ENCODE measurements at places on chromosomes 7 and 10.

DNA sequence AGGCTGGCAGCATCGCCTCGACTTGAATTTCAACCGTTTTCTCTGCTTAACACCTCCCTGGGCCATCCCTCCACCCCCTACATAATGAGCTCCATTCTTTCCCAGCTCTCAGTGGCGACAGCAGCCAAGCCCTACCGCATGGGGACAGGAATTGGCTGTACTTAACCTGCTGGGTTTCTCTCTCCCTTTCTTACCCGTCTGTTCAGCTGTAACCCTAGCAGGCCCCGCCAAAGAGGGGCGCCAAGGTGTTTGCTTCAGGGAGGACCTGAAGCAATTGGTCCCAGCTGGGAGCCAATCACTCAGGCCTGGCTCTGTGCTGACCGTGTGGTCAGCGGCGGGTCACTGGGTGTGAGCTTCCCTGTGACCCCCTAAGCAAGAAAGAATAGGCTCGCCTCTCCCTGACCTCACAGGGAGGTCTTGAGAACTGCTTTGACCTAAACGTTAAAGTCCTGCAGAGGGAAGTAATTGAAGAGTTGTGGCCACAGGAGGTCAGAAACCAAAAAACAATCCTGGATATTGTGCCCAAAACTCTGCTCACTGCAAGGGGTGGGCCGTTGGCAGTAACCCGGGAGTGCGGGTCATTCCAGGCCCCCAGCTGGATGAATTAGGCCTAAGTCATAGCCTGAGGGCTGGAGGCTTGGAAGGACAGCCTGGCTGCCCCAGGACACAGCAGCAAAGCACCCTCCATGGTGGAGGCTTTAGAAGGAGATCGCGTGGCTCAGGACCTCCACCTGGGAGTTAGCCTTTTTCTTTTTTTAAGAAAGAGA, 114.6 kb downstream of the ITIH5 start:
- no peak for DNase-seq

DNA sequence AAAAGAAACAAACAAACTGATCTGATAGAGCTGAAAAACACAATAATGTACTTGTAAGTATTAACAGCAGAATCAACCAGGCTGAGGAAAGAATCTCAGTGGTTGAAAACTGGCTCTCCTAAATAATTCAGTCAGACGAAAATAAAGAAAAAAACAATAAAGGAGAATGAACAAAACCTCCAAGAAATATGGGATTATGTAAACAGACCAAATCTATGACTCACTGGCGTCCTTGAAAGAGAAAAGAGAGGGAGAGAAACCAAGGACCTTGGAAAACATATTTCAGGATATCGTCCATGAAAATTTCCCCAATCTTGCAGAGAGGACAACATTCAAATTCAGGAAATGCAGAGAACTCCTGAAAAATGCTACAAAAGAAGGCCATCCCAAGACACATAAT, 62.9 kb downstream of the FBXL13 start:
- DNase-seq = no peak

- no peak for DNase-seq
These were observed 29.4 kb upstream of the PCGF5 start for GRCh38 chr10:91190876-91191583.

DNA sequence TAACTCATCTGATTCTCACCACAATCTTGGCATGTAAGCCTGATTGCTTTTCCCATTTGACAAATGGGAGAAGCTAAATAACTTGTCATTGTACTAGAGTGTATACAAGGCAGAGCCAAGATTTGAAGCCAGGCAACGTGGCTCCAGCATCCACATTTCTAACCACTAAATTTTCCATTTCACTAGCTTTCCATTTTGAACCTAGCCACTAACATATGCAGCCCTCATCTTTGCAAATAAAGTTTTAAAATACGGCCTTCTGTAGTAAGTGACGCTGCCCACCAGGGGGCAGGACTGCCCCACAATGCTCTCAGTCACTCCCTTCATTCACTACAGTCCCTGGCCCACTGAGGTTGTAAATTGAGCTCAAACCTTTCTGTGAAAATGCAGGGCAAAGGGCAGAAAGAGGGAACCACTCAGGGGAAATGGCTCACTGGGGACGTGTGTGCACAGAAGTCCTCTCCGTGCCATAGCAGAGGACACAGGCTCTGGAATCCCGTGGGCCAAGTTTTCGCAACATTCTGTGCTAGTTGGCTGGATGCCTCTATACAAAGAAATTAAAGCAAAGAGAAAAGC, 315.7 kb downstream of the TNS3 start:
- DNase-seq = peak; percentile 68

DNA sequence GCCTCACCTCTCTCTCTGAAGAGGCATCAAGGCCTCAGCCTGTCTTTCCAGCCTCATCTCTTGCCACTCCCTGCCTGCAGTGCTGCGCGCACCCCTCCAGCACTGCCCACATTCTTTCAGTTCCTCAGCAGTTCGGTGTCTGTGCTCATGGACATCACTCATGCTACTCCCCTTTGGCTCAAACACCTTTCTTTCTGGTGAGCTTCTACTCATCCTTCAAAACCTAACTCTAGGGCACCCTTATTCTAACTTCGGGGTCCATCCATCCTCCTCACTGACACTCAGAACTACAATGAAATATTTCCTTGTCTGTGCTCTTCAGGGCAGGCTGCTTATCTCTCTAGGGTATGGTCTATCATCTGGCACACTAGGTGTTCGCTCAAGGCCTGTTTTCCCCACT, 169.9 kb upstream of the BMPER start:
- no peak for DNase-seq

- DNase-seq = no peak
These were observed 415.5 kb upstream of the SORCS1 start for GRCh38 chr10:107579970-107580369.

GRCh38 chr7:756928-757560, 30.0 kb upstream of the PRKAR1B start:
- DNase-seq = no peak

DNA sequence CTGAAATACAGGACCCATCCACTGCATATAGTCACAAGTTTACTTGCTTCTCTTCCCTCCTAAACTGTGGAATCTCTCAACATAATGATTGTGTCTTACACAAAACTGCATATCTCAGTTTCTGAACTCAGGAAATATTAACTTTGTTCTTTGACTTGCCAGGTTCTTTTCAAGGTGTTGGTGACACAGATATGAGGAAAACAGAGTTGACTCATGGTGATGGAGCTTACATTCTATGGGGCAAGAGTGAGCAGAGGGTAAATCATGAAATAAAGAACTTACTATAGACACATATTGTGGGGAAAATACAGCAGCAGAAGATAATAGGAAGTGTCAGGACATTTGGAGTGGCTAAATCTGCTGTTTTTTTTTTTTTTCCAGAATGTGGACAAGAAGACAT, 72.5 kb upstream of the IGFBP3 start:
- DNase-seq = no peak

DNA sequence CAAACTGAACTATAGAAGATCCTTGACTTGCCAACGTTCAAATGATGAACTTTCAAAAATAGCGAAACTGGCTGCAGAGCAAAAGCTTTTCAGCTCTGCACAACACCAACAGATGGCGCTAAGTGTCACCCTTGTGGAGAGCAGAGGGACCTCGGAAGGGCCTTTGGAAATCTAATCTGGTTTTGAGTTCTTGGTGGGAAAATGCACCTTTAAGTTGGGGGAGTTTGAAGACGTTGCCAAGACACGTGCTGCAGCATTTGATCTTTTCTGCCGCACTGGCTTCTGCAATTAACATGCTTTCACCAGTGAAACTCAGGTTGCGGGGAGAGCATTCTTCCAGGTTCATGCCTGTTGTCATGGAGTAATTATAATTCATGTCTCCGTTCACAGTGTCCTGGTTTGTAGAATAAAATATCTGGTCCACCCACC, 26.3 kb upstream of the WDR11 start:
- no peak for DNase-seq

- no peak for DNase-seq
These were observed 123.3 kb downstream of the CDH23 start for GRCh38 chr10:71520042-71520441.

- no peak for DNase-seq
These were observed 233.0 kb downstream of the ADARB2 start for GRCh38 chr10:1504286-1504685.

DNA sequence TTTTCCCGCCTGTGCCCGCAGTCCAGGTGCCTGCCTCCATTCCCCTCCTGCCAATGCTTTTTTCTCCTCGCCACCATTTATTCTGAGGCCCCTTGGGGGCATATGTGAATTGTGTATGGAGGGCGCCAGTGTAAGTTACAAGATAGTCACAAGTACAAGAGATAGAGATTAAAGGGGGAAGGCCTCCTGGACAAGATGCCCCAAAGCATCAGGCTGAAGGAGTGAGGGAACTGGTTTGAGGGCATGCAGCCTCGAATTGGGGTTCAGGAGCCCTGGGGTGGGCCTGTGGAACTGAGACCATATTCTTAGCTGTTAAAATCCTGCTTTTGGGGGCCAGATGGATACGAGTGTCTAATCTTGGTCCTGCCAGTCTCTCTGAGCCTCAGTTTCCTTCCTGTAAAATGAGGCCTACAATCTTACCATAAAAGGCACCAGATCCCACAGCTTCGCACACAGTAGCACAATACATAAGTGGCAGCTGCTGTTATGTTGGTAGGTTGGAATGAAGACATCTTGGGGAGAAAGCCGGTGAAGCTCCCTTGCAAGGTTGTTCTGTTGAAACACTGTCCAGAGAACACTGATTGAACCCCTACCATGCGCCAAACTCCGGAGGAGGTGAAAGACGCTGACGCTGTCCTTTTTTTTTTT, 545 bp upstream of the COMTD1 start:
- no peak for DNase-seq

DNA sequence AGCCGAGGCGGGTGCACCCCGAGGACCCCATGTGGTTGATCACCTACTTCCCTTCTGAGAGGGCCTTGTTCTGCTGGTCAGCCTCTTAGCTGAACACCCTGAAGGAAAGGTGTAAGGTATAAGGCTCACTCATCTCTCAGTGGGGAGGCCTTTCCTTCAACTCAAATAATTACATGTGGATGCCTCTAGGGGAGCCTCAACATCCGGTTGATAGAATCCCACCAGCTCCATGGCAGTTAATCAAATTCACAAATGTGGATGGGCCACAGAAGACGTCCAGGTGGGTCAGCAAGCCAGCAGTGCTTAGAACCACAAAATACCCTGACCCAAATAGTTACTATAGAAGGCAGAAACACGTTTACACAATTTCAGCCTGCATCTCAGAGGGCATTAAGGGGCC, 37.7 kb upstream of the ZNF32 start:
- DNase-seq = no peak

DNA sequence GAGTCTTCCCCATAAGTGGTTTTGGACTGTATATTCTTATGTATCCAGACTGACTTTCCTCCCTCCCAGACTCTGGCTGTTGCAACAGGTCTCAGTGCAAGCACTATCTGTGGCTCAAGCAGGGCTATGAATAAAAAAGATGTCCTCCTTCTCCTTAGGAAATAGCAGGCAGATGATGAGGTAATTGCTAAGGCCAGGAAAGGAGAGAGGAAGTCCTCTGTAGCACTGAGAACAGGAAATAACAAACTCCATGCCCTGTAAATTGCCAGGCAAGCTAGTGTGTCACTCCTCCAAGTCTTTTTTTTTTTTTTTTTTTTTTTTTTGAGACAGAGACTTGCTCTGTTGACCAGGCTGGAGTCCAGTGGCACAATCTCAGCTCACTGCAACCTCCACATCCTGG, 900.1 kb downstream of the TYW1 start:
- no peak for DNase-seq

GRCh38 chr7:112214883-112215282, 8.4 kb downstream of the ZNF277 start:
- no peak for DNase-seq

DNA sequence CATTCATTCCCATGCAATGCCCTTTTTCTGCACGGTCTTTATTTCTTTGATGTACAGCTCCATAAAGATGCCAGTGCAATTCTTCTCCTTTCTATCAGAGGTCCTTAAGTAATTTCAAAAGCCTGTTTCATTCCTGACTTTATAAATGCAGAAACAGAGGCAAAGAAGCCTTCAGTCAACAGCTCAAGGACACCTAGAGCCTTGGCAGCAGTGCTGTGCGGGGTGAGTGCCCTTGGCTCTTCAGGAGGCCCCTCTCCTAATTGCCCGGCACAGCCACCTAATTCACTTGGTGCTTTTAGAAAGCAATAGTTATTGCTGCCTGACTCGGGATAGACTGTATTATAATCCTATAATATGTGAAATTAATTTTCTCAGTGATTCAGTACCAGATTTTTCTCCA, 169.6 kb upstream of the KLF6 start:
- no peak for DNase-seq

DNA sequence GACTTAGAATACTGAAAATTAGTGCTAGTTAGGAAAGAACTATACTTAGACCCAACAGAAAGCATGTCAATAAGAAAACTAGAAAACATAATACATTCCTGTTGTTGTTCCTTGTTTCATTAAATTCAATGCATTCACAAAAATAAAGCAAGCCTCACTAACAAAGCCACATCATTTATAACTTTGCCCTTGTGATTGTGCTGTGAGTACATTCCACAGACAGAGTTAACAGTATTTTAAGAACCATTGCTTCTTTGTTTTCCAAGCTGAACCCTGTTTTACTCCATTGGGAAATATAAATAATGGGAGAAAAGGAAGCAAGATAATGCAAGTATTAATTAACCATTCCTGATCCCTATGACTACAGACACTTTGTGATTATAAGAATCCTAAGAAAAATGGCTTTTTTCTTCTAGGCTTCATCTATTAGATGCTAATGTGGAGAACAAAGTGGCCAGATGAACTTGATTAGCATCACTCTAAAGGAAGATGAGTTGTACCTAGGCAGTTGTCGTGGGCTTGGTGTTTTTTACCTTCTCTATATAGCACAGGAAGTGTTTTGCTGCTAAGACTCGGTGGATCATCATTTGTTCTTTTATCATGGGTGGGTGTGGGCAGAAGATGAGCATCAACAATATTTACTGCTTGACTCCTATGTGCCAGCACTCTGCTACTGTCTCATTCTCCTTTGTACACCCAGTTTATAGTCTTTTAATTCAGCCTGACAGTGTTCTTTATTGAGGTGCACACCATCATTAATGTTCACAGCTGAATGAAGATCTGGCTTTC, 34.2 kb upstream of the ZNRF2 start:
- no peak for DNase-seq

DNA sequence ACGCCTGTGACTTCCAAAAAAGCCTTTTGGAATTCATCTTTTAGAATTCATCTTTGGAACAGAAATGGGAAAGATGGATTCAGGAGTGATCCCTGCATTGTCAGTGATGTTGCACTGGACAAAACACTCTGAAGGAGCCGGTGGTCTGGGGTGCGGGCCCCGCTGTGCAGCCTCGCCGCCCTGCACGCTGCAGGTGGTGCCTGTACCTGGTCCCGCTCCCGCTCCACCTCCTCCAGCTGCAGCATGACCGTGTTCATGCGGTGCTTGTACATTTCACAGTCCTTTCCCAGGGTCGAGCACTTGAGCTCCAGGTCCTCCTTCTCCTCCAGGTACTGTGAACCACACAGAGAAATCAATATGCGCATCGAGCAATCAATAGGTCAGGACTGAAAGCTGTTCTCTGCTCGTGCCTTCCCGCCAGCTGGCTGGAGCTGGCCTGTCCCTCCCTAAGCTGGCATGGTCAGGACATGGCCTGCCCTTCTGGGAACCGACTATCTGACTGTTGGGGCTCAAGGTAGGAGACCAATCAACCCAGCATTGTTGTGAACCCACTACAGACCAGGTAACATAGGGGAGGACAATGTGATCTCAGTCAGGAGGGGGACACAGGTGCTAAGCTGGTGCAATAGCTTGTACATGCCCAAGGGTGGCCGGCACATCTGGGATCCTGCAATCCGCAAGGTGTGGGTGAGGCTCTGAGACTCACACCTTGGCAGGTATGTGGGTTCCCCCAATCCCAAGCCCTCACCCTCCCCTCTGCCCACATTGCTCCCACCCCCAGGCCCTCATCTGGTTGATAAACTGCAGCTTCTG, 93.8 kb upstream of the GNA12 start:
- no peak for DNase-seq

GRCh38 chr7:101363196-101363733, 590 bp downstream of the COL26A1 start:
- DNase-seq = no peak

Data from fibroblast of the conjunctiva (primary cell).